ENCODE measurements at places on chromosomes 6 and 20.
A peak's percentile ranks its signal among the peaks of the same experiment; 100 is the strongest.

GRCh38 chr6:166775180-166775922 lies 148.3 kb upstream of the RPS6KA2 start:
- DNase-seq, result peak; percentile 36

DNA sequence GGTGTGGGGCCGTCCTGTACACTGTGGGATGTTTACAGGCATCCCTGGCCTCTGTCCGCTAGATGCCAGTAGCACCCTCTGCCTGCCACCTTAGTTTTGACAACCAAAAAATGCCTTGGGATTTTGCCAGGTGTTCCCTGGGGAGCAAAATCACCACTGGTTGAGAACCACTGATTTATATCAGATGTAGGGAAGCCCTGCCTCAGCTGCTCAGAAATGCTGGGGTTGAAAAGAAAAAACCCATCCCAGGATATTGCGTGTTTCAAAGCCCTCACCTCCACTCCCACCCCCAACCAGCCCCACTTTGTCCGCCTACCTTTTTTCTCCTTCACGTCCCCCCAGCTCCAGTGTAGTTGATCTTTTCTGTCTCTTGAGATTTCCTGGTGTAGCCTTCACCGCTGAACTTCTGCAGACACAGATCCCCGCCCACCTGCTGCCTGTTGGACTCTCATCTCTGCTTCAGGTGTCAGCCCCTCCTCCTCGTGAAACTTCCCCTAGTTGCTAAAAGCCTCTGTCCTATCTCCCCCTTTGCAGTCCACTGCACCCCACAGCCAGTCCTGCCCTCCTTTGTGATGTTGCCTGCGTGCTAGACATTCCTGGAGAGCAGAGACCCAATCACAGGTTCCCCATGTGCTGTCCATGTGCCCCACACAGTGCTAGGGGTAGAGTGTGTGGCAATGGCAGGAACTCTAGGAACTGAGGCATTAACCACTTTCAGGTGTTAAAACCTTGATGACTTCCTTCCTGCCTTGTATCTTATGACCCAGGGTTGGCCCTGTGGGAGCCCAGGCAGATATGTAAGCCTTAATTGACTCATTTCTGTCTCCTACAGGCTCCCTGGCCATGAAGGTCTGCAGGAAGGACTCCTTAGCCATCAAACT lies 98.9 kb downstream of the TBC1D7 start:
- no peak for DNase-seq

DNA sequence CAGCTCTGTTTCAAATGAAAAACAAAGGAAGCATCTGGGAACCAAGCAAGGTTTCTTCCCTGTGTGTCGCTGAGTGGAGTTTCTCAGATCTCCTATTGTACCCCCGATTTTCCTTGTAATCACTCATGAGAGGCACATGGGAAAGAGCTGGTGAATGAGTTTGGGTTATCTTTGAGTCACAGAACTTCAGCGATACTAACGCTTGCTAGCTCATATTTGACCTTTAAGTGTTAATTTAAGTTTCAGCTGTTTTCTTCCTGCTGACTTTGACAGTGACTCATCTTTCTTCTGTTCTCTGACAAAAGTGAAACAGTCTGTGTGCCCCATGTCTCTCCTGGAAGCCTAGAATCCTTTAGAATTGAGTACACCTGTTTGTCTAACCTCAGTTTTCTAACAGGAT lies 261.1 kb upstream of the RGS17 start:
- DNase-seq, result no peak

DNA sequence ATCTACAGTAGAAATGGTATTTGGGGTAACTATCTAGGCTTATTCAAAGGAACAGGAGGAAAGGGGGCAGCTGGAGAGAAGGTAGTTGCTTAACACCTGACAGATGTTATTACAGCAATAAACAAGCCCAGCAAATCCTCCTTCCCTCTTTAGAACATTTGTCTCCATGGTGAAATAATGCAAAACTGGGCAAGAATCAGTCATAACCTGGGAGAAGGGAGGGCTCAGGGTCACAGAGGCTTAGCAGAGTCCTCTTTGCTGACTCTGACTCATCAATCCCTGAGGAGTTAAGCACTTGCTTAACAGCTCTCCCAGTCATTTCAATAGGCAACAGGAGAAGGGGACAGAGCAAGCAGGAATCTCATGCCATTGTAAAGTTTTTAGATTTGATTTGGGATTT lies 230.3 kb downstream of the IBTK start:
- DNase-seq, result no peak

DNA sequence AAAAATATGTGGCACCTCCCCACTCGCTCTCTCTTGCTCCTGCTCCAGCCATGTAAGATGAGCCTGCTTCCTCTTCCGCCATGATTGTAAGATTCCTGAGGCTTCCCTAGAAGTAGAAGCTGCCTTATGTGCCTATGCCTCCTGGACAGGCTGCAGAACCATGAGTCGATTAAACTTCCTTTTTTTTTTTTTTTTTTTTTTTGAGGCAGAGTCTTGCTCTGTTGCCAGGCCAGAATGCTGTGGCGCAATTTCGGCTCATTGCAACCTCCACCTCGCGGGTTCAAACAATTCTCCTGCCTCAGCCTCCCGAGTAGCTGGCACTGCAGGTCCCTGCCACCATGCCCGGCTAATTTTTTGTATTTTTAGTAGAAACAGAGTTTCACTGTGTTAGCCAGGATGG lies 112.5 kb downstream of the FAM217A start:
- DNase-seq, result no peak

GRCh38 chr6:104771258-104771832 lies 88.4 kb downstream of the HACE1 start:
- DNase-seq, result no peak

Data from stimulated activated CD4-positive, alpha-beta T cell treated with anti-CD3 and anti-CD28 coated beads, Interleukin-1b, Interleukin-23, amount 100 ng/mL, for 1 hour (primary cell).